ENCODE measurements at places on chromosomes 2 and 18. TPM values are rescaled to one million over a fixed set of nuclear protein-coding genes. Genes with fewer than 3 reads are reported as not detected.

PDCD1 gene
- total RNA-seq = 22.5 TPM

GRCh38 chr2:241015439-241015838 is 17.0 kb downstream of the SNED1 start:
- peak; percentile 23 for DNase-seq

DNA sequence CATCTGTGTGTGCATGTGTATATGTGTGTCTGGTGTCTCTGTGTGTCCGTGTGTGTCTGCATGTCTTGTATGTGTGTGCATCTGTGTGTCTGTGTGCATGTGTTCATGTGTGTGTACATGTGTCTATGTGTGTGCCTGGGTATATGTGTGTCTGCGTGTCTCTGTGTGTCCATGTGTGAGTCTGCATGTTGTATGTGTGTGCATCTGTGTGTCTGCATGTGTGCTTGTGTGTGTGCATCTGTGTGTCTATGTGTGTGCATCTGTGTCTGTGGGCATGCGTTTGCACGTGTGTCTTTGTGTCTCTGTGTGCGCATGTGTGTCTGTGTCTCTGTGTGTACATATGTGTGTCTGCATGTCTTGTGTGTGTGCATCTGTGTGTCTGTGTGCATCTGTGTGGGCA is 207.7 kb downstream of the TNS1 start:
- DNase-seq = no peak

GRCh38 chr18:62183578-62184195 is 3.2 kb downstream of the PIGN start:
- no peak for DNase-seq

DNA sequence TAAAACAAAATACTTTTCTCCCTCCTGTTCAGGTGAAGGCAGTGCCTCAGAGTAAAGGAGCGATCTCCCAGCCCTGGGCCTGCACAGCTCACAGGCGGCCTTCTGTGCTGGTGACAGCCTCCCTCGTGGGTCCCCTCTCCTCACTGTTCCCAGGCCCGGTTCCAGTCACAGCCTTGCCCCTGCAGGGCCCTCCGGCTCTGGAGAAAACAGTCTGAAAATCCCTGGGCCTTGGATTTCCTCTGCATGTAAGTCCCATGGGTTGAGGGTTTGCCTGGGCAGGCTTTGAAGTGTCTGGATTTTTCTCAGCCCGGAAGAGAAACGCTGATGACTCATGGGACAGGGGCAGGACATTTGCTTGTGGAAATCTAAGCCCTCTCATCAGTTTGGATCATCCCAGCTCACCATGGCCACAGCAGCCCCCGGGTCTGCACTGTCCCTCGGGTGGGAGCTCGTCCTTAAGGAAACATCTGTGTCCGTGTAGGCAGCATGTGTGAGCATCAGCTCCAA is 186.1 kb upstream of the RAB12 start:
- DNase-seq = no peak

- no peak for DNase-seq
Observed at GRCh38 chr2:174395969-174396630, 570 bp downstream of the SCRN3 start.

GRCh38 chr2:66536997-66537396 is 102.1 kb downstream of the MEIS1 start:
- no peak for DNase-seq

GRCh38 chr2:8477552-8478470 is 204.0 kb upstream of the ID2 start:
- no peak for DNase-seq

GRCh38 chr2:177052471-177052870 is 160.1 kb upstream of the HNRNPA3 start:
- DNase-seq = no peak

DNA sequence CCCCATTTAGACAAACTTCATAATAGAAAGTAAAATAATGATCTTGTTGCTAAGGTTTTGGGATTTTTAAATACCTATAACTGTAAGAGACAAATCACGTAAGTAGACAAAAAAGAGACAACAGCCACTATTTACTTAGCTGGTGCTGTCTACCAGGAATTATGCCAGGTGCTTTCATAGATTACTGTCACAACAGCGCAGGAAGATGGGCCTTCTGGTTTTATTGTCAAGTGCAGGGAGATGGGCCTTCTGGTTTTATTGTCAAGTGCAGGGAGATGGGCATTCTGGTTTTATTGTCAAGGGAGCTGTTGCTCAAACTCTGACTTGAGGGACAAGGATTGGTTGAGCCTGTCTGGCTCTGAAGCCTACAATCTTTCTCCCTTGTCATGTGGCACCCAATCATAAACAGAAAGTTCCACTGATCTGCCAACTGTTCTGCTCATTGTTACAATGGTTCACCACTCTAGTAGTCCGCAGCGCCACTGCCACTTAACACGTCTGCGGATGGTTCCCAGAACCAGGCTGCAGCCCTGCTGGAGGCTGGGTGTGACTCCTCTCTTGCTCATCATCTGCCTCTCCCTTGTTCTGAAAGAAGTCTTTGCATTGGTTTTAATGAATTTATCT is 95.0 kb downstream of the RNF144A start:
- DNase-seq = no peak

CSRNP3 gene
- total RNA-seq = not detected

GRCh38 chr2:20612925-20613916 is 37.7 kb downstream of the HS1BP3 start:
- no peak for DNase-seq

TRIP12 gene
- 262 TPM for total RNA-seq

DNA sequence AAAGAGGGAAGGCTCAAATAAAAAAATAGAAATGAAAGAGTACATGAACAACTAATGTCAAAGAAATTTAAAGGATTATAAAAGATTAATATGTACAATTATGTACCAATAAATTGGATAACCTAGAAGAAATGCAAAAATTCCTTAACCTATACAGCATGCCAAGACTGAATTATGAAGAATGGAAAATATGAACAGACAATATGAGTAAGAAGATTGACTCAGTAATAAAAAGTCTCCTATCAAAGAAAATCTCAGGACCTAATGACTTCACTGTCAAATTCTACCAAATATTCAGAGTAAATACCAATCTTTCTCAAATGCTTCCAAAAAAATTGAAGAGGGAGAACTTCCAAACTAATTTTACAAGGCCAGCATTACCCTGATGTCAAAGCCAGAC is 120.2 kb upstream of the SPOPL start:
- DNase-seq = no peak

DNA sequence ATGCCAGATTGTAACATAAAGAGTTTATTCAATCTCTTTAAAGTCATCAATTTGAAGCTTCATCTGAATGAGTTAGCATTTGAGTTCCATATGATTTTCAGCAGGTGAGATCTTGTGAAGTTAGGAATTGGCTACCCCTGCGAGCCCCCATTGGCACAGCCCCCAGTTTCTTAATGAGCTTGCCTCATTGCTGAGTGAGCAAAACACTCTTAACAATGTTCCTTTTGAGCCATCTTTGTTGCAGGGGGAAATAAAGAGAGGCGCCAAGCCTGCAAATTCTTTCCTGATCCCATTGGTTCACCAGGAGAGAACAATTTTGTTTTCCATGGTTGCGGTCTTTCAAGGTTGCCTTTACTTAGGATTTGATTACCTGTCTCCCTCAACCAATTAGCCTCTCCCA is 18.7 kb downstream of the DPP10 start:
- DNase-seq = no peak

DNA sequence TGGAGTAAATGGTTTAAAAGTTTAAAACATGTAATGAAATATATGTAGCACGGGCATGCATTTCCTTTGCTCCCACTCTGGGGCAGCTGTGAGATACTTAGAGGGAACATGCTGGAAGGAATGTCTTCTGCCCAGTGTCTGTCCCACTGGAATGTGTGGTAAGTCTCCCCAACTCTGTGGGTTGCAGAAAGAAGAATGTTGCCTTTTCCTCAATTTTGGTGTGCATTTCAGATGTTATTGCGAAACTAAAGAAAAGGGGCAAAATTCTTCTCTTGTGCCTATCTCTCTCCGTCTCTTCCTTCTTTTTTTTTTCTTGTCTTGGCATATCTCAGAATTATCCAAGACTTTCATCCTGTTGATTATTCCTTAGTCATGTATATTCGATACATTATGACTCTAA is 201.1 kb downstream of the SH3RF3 start:
- DNase-seq = no peak

DNA sequence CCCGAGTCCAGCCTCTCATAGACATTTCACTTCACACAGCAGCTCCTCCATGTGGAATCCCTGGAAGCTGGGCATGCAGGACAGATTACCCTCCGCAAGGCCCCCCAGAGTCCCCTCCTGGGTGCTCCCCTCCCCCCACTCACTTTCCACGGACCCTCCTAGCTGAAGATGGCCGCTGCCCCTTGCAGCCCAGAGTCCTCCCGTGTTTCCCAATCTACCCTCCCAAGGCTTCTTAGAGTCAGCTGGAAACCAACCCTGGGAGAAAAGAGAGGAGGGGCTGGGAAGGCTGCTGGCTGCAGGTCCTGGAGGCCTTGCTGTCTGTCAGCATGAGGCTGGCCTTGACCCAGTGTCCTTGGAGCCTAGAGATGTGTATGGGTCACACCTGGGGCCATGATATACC is 49.0 kb upstream of the HAAO start:
- DNase-seq = no peak

DNA sequence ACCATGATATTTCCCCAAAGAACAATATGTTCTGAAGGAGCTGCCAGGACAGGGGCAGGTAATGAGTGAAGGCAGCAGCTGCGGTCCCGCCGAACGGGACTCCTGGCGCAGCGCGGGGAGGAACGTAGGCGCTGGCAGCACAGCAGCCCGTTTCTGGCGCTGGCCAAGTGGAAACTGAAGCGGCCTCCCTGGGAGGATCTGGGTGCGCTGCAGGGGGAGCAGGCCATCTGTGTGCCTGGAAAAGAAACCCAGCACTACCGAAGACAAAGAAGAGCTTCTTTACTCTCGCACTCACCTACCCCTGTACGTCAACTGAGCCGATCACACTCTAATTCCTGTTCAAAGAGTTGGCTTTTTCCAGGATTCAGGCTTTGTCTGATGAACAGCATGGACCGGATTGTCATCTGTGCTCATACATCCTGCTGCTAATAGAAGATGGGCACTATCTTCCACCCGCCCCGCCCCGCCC is 11.8 kb downstream of the G6PC2 start:
- DNase-seq = no peak

Data from activated naive CD4-positive, alpha-beta T cell treated with anti-CD3 and anti-CD28 coated beads, Interleukin-2, amount 50 U/mL, for 72 hours (primary cell).